ENCODE measurements at places on chromosomes 13 and 19.

- DNase-seq, result no peak
These were observed 887 bp downstream of the SIPA1L3 start for GRCh38 chr19:37907735-37908455.

DNA sequence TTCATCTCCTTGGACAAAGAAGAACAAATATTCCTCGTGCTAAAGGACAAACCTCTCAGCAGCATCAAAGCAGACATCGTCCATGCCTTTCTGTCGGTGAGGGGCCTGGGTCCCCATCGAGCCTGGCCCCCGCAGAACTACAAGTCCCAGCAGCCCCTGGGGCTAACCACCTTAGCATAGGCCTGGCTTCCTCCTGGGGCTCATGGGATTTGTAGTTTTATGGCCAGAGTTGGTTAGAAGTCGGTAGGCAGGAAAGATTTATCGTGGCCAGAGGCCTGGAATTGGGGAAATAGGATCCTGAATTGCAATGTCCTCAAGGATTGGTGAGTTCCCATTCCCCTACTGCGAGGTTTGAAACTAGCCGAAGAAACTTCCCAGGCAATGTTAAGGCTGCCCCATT is 19.6 kb downstream of the TMEM150B start:
- peak; percentile 34 for DNase-seq

GRCh38 chr13:32639502-32640105 is 53.4 kb downstream of the PDS5B start:
- DNase-seq, result no peak

GRCh38 chr13:23771552-23771951 is 117.6 kb downstream of the MIPEP start:
- no peak for DNase-seq

GRCh38 chr13:46861959-46862358 is 34.9 kb downstream of the HTR2A start:
- DNase-seq, result no peak

- no peak for DNase-seq
These were observed 20.5 kb downstream of the CCDC97 start for GRCh38 chr19:41330481-41330880.

- no peak for DNase-seq
These were observed 12.7 kb upstream of the ZNF43 start for GRCh38 chr19:21848706-21849105.

DNA sequence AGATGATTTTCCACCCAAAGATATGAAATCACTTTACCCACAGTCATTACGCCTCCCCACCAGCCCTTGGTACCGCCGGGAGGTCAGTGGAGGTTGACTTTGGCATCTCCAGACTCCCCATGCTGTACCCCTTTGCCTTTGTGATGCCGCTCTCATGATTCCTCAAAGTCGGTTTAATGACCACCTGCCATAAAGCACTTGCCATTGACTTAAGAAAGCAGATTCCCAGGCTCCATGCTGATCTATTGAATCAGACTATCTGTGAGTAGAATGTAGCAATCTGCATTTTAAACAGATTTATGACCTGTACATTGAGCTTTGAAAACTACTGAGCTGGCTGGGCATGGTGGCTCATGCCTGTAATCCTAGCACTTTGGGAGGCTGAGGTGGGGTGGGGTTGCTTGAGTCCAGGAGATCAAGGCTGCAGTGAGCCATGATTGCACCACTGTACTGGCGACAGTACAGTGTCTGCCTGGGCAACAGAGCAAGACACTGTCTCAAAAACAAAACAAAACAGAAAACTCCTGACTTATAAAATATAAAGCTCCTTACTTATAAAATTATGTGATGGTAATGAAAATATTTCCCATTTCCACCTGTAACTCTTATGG is 235.2 kb downstream of the KLF5 start:
- DNase-seq, result no peak
